Activated CD4-positive, alpha-beta memory T cell treated with anti-CD3 and anti-CD28 coated beads for 36 hours (primary cell): ENCODE measurements at places on chromosomes 16 and 17. TPM values are rescaled to one million over a fixed set of nuclear protein-coding genes. Genes with fewer than 3 reads are reported as not detected.

DNA sequence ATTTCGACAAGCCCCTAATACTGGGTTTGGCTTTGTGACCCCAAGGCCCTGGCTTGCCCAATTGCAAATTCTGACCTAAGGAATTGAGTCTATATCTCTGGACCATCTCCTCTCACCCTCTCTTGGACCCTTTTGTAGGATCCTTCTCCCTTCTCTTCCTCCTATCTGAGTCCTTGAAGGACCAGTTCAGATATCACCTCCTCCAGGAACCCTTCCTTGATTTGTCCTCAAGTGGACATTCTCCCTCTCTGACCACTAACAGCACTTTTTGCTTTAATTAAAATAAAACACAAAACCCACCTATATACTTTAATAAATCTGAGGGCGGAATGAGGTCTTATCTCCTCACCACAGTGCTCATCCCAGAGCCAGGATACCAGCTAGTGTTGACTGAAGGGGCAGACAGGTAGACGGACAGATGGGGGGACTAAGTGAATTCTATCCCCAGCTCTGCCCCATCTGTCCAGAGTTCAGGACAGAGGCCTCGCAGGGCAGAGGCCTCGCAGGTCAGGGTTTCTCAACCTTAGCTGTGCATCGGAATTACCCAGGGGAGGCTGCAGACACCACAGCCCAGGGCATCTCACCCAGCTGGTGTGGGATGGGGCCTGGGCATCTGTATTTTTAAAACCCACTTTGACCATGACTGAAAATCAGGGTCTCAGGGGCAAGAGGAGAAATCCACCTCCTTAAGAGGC, 9.1 kb downstream of the PLCD3 start:
- no peak for DNase-seq
- no peaks in the 10 kb centered on the region for H3K4me1 ChIP-seq
- H3K36me3 ChIP-seq: no peaks in the 10 kb centered on the region
- H3K4me3 ChIP-seq: no peak overlapping the region
- H3K27me3 ChIP-seq: peaks cover 1% of the 10 kb centered on the region
- no peak overlapping the region for H3K27ac ChIP-seq

DNA sequence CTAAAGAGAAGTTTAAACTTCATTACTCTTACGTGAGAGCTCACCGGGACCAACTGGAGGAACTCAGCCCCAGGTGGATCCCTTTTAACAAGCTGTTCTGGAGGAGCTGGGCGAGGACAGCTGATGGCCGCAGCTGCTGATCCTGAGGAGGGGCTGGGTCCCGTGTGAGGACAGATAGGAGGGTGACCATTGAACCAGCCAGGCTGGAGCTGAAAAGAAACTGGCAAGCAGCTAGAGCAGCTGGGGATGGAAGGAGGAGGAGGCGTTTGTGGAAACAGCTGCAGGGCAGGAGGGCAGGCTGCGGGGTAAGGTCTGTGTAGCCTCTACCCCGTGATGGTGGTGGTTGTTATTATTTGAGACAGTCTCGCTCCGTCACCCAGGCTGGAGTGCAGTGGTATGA, 119.5 kb downstream of the AATF start:
- no peak for DNase-seq
- no peak overlapping the region for H3K27ac ChIP-seq
- no peaks in the 10 kb centered on the region for H3K27me3 ChIP-seq
- no peak overlapping the region for H3K4me3 ChIP-seq
- no peaks in the 10 kb centered on the region for H3K4me1 ChIP-seq

DNA sequence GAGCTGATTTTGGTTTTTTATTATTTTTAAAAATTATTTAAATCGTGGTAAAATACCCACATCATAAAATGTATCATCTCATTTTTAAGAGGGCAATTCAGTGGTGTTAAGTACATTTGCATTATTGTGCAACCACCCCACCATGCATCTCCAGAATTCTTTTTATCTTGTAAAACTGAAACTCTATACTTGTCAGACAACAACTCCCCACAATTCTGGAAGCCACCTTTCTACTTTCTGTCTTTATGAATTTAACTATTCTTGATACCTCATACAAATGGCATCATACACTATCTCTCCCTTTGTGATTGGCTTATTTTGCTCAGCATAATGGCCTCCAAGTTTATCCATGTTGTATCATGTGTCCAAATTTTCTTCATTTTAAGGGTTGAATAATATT, 97.9 kb downstream of the HS3ST3B1 start:
- H3K27ac ChIP-seq: no peak overlapping the region
- H3K4me1 ChIP-seq: peaks cover 10% of the 10 kb centered on the region
- no peak for DNase-seq
- H3K36me3 ChIP-seq: peaks cover 10% of the 10 kb centered on the region
- no peaks in the 10 kb centered on the region for H3K27me3 ChIP-seq

- peaks cover 43% of the 10 kb centered on the region for H3K4me1 ChIP-seq
- DNase-seq: peak; percentile 70
- peaks cover 3% of the 10 kb centered on the region for H3K36me3 ChIP-seq
- peak overlapping the region; percentile 87 for H3K27ac ChIP-seq
Observed at GRCh38 chr17:3762922-3763776, 37.8 kb downstream of the ITGAE start.

GRCh38 chr17:58254803-58255202, 16.4 kb downstream of the LPO start:
- no peak overlapping the region for H3K4me3 ChIP-seq
- no peak for DNase-seq
- H3K36me3 ChIP-seq: no peaks in the 10 kb centered on the region
- peaks cover 16% of the 10 kb centered on the region for H3K27me3 ChIP-seq

- no peak for DNase-seq
- no peak overlapping the region for H3K4me3 ChIP-seq
- peaks cover 2% of the 10 kb centered on the region for H3K36me3 ChIP-seq
- H3K27me3 ChIP-seq: no peaks in the 10 kb centered on the region
- peak overlapping the region; percentile 72 for H3K27ac ChIP-seq
- H3K4me1 ChIP-seq: peaks cover 90% of the 10 kb centered on the region
Observed at GRCh38 chr16:79265196-79265595, 335.3 kb downstream of the MAF start.

GRCh38 chr17:76153640-76154039, 12.6 kb upstream of the FOXJ1 start:
- H3K36me3 ChIP-seq: peaks cover 35% of the 10 kb centered on the region
- no peak overlapping the region for H3K4me3 ChIP-seq
- H3K27me3 ChIP-seq: no peaks in the 10 kb centered on the region
- H3K27ac ChIP-seq: no peak overlapping the region
- DNase-seq: no peak

GRCh38 chr16:57920880-57921229, 50.1 kb downstream of the CNGB1 start:
- no peaks in the 10 kb centered on the region for H3K36me3 ChIP-seq
- H3K4me3 ChIP-seq: no peak overlapping the region
- H3K27me3 ChIP-seq: no peaks in the 10 kb centered on the region
- DNase-seq: no peak

The CCL22 gene
- total RNA-seq: 1.7 TPM

The RAD51D gene
- total RNA-seq: 29.7 TPM

The MPP2 gene
- 1.8 TPM for total RNA-seq

GRCh38 chr17:13243585-13243984, 225.8 kb upstream of the ELAC2 start:
- no peaks in the 10 kb centered on the region for H3K36me3 ChIP-seq
- no peak for DNase-seq
- H3K4me3 ChIP-seq: no peak overlapping the region
- peaks cover 7% of the 10 kb centered on the region for H3K27me3 ChIP-seq

- no peak overlapping the region for H3K4me3 ChIP-seq
- no peak for DNase-seq
- H3K36me3 ChIP-seq: no peaks in the 10 kb centered on the region
- no peak overlapping the region for H3K27ac ChIP-seq
Observed at GRCh38 chr17:58568044-58568799, 53.8 kb upstream of the MTMR4 start.

The KRT27 gene
- total RNA-seq: not detected

GRCh38 chr16:68126395-68126794, 41.2 kb downstream of the NFATC3 start:
- DNase-seq: no peak
- H3K4me1 ChIP-seq: peaks cover 52% of the 10 kb centered on the region
- no peak overlapping the region for H3K4me3 ChIP-seq
- no peaks in the 10 kb centered on the region for H3K27me3 ChIP-seq
- peak overlapping the region; percentile 28 for H3K27ac ChIP-seq

DNA sequence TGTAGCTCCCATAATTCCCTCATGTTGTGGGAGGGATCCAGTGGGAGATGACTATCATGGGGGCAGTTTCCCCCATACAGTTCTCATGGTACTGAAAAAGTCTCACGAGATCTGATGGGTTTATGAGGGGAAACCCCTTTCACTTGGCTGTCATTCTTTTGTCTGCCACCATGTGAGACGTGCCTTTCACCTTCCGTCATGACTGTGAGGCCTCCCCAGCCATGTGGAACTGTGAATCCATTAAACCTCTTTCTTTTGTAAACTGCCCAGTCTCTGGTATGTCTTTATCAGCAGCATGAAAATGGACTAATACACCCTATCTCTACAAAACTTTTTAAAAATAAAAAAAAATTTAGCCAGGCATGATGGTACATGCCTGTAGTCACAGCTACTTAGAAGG, 6.2 kb upstream of the C17orf113 start:
- H3K4me3 ChIP-seq: no peak overlapping the region
- H3K36me3 ChIP-seq: no peaks in the 10 kb centered on the region
- H3K27me3 ChIP-seq: peaks cover 33% of the 10 kb centered on the region
- DNase-seq: no peak
- H3K27ac ChIP-seq: no peak overlapping the region

DNA sequence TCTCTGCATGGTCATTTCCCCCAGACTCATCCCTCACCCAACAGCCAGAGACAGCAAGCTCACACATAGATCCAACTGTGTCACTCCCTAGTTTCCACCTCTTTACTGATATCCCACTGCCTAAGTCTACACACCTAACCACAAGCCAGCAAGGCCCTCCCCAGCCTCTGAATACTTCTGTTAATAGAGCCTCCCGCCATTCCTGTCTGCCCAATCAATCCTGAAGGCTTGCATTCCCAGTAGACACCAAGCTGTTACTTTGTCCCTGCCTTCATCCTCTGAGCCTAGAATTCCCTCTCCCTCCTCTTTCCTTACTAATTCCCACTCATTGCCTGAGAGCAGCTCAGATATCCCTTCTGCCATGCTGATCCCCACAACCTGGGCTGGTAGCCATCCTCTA, 4.7 kb downstream of the C17orf113 start:
- peaks cover 1% of the 10 kb centered on the region for H3K27me3 ChIP-seq
- no peak overlapping the region for H3K4me3 ChIP-seq
- peaks cover 4% of the 10 kb centered on the region for H3K4me1 ChIP-seq
- no peak overlapping the region for H3K27ac ChIP-seq
- no peak for DNase-seq
- no peaks in the 10 kb centered on the region for H3K36me3 ChIP-seq

- H3K27ac ChIP-seq: no peak overlapping the region
- no peaks in the 10 kb centered on the region for H3K27me3 ChIP-seq
- H3K4me1 ChIP-seq: no peaks in the 10 kb centered on the region
- H3K36me3 ChIP-seq: no peaks in the 10 kb centered on the region
- no peak for DNase-seq
Observed at GRCh38 chr17:48883171-48883570, 9.4 kb upstream of the ATP5MC1 start.

GRCh38 chr17:58367461-58367860, 15.5 kb upstream of the SUPT4H1 start:
- no peaks in the 10 kb centered on the region for H3K36me3 ChIP-seq
- no peak for DNase-seq
- no peak overlapping the region for H3K4me3 ChIP-seq
- H3K4me1 ChIP-seq: no peaks in the 10 kb centered on the region
- H3K27me3 ChIP-seq: no peaks in the 10 kb centered on the region

DNA sequence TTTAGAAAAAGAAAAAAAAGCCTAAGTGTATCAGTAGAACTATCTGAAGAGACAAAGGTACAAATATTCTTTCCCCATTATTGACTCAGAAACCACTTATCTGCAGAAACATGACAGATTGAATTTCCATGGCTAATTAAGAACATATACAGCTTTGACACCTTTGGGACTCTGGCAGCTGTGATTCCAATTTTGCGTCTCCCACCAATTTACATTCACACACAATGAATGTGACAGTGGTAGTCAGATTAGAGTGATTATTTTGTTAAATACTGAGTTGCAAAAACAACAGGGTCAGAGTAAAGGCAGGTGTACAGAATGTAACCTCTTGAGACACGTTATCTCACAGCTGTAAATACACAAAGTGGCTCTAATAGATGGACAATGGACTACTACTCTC, 5.3 kb upstream of the PPM1D start:
- no peak overlapping the region for H3K4me3 ChIP-seq
- H3K27me3 ChIP-seq: no peaks in the 10 kb centered on the region
- H3K4me1 ChIP-seq: peaks cover 11% of the 10 kb centered on the region
- no peak for DNase-seq

- H3K36me3 ChIP-seq: peaks cover 2% of the 10 kb centered on the region
- H3K27ac ChIP-seq: peak overlapping the region; percentile 65
- peaks cover 46% of the 10 kb centered on the region for H3K4me1 ChIP-seq
- DNase-seq: peak; percentile 89
- H3K27me3 ChIP-seq: no peaks in the 10 kb centered on the region
Observed at GRCh38 chr16:30896889-30897733, 697 bp downstream of the CTF1 start.

DNA sequence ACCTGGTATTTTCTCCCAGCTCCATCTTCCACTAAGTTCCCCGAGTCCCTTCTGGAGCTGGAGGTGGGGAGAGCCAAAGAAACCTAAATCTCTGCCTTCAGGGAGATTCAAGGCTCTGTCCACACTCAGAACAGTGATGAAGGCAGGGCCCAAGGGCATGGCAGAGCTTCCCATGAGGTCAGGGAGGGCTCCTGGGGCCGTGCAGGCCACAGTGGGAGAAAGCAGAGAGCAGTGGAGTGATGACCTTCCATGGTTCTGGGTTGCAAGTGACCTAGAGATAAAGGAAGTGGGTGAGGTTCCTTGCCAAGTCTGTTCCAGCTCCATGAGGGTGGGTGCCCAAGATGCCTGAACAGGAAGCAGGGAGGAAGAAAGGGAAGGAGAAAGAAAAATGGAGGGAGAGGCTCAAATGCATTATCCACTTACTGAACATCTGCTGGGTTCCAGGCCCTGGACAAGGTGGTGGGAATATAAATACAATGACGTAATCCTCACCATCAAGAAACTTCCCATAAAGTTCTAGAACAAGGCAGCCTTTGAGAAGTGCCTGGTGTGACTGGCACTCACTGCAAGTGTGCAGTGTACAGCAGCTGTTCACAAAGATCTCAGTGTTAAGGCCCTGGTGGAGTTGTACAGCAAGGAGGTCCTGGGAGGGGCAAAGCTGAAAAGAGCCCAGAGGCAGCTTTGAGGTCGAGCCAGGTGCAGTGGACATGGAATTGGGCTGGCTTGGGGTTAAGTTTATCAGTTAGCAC, 13.3 kb downstream of the TBKBP1 start:
- H3K36me3 ChIP-seq: peaks cover 24% of the 10 kb centered on the region
- no peak overlapping the region for H3K4me3 ChIP-seq
- no peaks in the 10 kb centered on the region for H3K27me3 ChIP-seq
- peaks cover 67% of the 10 kb centered on the region for H3K4me1 ChIP-seq
- DNase-seq: no peak
